ENCODE measurements at places on chromosomes 7 and 10.

DNA sequence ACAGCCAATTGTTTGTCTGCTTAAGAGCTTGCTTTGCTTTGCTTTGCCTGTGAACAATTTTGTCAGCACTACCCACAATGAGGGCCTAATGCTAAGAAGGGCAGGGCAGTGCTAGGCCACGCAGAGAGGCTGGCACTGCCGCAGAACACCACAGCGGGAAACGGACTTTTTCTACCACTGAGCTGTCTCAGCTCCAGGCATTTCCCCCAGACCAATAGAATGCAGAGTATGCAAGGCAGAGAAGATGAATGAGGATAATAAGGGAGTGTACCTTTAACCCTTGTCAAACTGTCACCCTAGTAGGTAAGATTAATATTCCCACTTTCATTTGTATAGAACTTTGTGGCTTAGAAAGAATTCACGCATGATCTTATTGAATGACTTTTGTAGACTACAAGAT, 104.5 kb downstream of the SH3PXD2A start:
- no peak for DNase-seq

GRCh38 chr10:50438049-50438936, 185.5 kb downstream of the SGMS1 start:
- no peak for DNase-seq

- DNase-seq: no peak
Observed at GRCh38 chr7:150850273-150850672, 2.0 kb upstream of the AOC1 start.

GRCh38 chr7:33807779-33808482, 97.4 kb upstream of the BMPER start:
- no peak for DNase-seq

DNA sequence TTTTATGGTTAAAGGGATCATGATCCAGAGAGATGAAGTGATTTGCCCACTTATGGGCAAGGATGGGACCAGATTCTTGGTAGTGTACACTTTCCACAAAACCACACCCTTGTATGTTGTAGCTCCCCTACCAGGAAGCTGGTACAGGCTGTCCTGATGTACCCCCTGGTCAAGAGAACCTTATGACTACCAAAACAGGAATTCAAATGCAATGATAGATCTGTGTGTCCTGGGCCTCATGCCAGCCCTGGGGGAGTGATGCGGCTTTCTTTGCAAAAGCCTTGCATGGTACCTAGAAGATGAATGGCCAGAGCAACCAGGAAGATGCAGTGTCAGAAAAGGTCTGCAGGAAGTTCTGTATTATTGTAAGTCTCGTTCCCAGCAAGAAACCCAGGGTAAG, 94.9 kb upstream of the AGK start:
- no peak for DNase-seq

GRCh38 chr7:11716185-11716584, 115.8 kb downstream of the THSD7A start:
- no peak for DNase-seq

DNA sequence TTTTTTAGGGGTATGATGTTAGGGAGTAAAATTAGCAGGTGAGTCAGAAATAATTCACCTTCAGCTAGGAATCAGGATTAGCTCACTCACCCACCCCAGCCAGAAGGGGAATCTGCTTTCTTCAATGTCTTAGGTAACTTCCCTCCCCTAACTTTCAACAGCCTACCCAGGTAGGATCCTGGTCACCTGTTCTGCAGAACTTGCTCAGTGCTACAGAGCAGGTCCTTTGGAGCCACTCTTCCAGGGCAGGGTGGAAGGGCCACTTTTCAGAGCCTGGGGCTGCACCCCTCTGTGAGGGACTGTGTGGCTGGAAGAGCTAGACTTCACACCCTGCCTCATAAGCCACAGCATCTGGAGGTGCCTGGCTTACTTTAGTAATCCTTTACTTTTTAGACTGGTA, 58.1 kb downstream of the SHH start:
- no peak for DNase-seq

GRCh38 chr10:92880233-92880861, 32.0 kb downstream of the EXOC6 start:
- no peak for DNase-seq

- DNase-seq: peak; percentile 26
Observed at GRCh38 chr10:103553743-103554487, 60.4 kb downstream of the NEURL1 start.

All from activated T-cell treated with anti-CD3 and anti-CD28 coated beads for 4 hours (primary cell).